Activated T-cell treated with anti-CD3 and anti-CD28 coated beads for 4 hours (primary cell): ENCODE measurements at places on chromosomes 3 and 15.

DNA sequence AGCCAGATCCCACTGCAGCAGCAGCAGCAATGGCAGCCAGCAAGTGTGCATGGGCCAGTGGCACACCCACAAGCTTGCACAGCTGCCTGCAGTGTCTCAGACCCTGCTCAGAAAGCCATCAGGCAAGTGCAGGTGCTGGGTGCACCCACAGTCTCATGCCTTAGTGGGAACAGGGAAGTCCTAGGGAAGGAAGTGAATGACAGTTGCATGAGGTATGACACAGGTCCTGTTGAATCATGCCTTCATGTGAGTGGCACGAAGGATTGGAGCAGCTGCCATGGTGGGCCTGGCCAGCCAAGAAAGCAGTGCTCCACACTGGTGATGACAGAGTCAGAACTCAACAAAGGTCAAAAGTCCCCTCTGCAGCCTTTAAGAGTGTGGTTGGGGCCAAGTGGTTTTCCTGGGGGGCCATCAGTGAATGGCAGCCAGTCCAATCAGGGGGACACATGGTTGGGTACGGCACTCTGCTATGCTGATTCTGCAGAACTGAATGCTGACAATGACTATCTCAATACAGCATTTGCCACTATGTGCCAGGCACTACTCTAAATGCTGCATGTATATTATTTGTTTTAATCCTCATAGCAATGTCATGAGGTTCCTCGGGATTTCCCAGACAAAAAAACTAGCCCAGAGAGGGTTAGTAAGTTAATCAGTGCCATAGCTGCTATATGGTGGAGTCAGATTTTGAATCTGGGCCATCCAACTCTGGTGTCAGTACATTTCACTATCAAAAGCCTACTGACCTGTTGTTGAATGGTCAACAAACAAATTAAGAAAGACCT is 94.3 kb downstream of the AQP9 start:
- no peak for DNase-seq

DNA sequence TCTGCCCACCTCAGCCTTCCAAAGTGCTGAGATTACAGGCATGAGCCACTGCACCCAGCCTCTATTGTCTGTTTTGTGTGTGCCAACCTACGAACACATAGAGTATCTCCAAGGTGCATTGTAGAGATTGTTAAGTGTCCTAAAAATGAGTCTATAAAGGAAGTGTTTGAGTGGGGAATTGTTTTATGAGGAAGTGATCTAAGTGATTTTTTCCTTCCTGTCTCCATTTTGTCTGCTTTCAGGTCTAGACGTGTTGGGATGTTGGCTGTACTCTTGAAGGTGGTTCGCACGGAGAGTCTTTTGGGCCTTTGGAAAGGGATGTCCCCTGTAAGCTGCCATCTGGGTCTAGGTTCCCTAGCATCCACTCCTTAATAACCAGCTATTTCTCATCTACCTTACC is 7.0 kb downstream of the SLC25A38 start:
- no peak for DNase-seq

DNA sequence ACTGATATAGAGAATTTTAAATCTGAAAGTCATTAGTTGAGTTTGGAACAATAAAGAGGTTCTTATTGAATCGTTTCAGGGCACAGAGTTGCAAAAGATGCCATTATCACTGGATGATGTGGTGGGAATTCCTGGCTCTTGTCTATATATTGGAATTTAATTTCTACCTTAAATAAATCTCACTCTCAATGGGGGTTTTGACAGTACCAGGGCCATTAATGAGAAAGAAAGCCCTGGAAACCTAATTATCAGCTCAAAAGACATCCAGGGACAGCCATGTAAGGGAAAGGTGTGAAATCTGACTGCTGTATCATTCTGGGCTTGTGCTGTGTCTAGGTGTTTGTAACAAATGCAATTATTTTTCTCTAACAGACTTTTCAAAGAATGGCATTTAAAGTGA is 285.7 kb downstream of the TBL1XR1 start:
- DNase-seq, result no peak

DNA sequence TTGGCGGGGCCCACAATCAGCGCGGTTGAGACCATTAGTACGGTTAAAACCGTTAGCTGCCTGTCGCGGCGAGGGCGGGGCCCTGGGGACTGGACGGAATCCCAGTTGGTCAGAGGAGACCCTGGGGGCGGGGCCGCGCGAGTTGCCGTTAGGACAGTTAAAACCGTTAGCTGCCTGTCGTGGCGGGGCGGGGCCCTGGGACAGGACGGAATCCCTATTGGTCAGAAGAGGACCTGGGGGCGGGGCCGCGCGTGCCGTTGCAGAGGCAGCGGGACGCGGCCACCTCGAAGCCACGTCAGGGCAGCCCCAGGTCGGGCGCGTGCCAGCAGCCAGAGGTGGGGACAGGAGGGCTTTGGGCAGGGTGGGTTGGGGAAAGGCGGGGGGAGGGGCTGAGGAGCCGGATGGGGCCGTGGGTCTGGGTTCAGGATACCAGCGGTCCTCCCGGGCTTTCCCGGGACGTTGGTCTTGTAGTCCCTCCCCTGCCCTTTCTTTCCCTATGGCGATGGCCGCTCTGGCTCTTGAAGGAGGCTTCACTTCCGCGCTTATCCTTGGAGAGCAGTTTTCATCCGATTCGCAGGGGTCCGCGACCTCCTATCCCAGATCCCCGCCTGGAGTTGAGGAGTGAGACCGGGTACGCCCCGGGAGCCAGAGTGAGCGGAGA is 28.0 kb downstream of the KLHDC8B start:
- DNase-seq, result no peak

- DNase-seq, result no peak
Observed at GRCh38 chr3:19931767-19932188, 2.2 kb downstream of the EFHB start.

DNA sequence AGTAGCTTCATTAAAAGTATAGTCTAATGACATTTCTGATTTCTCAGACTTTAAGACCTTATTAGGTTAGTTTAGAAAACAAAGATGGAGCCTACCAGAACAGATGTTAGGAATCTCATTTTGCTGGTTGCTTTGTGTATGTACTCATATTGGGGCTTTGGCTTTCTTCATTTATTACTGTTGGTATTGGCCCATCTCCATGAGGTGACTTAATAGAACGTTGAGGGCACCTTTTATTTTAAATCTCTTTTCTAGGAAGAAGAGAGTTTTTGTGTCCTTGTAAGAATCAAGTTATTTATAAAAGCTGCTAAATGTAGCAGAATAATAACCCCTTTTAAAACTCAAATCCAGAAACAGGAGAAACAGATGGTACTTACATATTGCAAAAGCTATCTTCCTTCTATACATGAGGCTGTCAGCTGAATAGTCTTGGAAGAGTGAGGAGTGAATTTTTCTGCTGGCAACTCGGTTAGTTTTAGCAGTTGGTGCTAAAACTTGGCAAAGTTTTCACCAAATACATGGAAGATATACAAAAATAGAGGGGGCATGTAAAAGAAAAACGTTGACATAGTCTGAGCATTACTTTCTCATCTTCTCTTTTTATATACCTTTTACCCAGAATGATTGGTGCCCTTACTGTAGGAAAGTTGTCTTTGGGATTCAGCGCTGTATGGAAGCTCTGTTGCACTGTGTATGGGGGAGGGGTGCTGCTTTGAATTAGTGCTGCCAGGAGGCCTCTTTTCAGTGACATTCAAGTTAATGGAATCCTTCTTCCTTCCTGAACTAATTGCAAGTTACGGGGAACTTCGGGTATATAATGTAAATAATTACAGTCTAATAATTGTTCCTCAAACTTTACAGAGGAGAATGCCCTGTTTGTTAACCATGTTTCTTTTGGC is 35.8 kb downstream of the CTNNB1 start:
- DNase-seq, result no peak

- DNase-seq, result peak; percentile 53
Observed at GRCh38 chr3:16842272-16843270, 42.2 kb upstream of the PLCL2 start.

GRCh38 chr15:84863565-84864443 is 20.7 kb upstream of the SLC28A1 start:
- DNase-seq, result no peak

GRCh38 chr15:40150163-40150925 is 10.5 kb upstream of the BUB1B start:
- DNase-seq, result no peak
